Activated effector memory CD4-positive, alpha-beta T cell treated with Interleukin-2 at 50 U/mL for 16 hours (primary cell): ENCODE measurements at places on chromosomes 1 and 21.

DNA sequence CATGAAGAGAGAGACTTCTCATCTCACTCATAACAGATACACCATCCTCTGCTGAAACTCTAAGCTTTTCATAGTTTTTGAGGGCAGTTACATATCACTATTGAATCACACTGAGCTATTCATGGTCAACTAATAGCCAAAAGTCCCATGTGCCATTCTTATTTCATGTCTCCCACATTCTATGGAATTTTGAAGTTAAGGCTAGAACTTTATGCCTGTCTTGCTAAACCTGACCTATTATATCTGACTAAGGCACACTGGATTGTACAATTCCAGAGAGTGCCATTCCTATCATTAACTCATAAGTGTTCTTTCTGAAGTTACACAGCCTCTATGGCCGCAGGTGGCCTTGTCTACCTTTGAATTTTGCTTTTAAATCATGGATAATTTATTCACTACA is 254.3 kb downstream of the PTPRC start:
- no peak for DNase-seq

- DNase-seq, result no peak
Measured at GRCh38 chr1:162191396-162192305, 122.2 kb downstream of the NOS1AP start.

DNA sequence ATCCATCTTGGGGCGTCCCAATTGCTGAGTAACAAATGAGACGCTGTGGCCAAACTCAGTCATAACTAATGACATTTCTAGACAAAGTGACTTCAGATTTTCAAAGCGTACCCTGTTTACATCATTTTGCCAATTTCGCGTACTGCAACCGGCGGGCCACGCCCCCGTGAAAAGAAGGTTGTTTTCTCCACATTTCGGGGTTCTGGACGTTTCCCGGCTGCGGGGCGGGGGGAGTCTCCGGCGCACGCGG is 282 bp upstream of the SOD1 start:
- DNase-seq, result no peak

- no peak for DNase-seq
Measured at GRCh38 chr21:25964015-25964414, 206.6 kb downstream of the APP start.

- no peak for DNase-seq
Measured at GRCh38 chr1:213984387-213985208, 3.2 kb upstream of the PROX1 start.
